ENCODE measurements at places on chromosomes 4 and X. TPM values are rescaled to one million over a fixed set of nuclear protein-coding genes. Genes with fewer than 3 reads are reported as not detected.

GRCh38 chr4:67084783-67085182 is 460.5 kb downstream of the CENPC start:
- no peak for DNase-seq
- H3K4me3 ChIP-seq: no peak overlapping the region
- H3K27me3 ChIP-seq: no peaks in the 10 kb centered on the region
- H3K36me3 ChIP-seq: no peaks in the 10 kb centered on the region
- no peaks in the 10 kb centered on the region for H3K4me1 ChIP-seq

- H3K27ac ChIP-seq: no peak overlapping the region
- no peaks in the 10 kb centered on the region for H3K36me3 ChIP-seq
- no peak for DNase-seq
- no peaks in the 10 kb centered on the region for H3K27me3 ChIP-seq
- no peaks in the 10 kb centered on the region for H3K4me1 ChIP-seq
Observed at GRCh38 chr4:147764337-147764736, 32.4 kb downstream of the ARHGAP10 start.

DNA sequence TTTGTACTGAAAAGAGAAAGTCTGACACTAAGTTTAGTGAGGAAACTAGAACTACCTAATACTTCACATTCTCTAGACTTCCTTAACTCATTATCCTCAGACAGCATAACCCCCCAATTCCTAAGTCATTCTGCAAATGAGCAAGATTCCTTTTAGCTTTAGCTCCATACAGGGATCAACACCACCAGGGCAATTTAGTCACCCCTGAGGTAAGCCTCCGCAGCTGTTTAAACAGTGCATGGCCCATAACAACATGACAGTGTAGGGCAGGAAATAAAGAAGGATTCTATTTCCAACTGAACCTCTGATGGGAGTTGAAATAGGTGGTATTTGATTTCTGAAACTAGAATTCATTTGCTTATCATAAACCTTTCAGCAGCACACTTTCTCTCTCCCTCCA is 112.8 kb upstream of the DKK2 start:
- no peak overlapping the region for H3K4me3 ChIP-seq
- no peaks in the 10 kb centered on the region for H3K4me1 ChIP-seq
- no peaks in the 10 kb centered on the region for H3K36me3 ChIP-seq
- no peak for DNase-seq
- no peak overlapping the region for H3K27ac ChIP-seq
- no peaks in the 10 kb centered on the region for H3K27me3 ChIP-seq

GRCh38 chrX:20412871-20413486 is 146.3 kb upstream of the RPS6KA3 start:
- no peaks in the 10 kb centered on the region for H3K36me3 ChIP-seq
- peak overlapping the region; percentile 27 for H3K27ac ChIP-seq
- H3K4me1 ChIP-seq: peaks cover 31% of the 10 kb centered on the region
- no peaks in the 10 kb centered on the region for H3K27me3 ChIP-seq

DNA sequence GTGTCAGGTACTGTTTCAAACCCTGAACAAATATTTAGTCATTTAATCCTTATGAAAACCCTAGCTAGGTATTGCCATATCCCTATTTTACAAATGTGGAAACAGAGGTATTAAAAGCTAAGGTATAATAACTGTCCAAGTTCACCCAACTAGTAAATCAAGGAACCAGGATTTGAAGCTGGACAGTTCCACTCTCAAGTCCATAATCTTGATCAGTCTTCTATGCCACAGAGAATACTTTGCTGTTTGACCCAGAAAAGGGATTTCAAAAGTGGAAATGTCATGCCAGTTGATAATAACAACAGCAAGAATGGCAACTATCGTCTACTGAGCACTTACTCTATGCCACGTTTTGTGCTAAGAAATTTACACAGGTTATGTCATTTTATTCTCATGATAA is 90.4 kb upstream of the KIT start:
- H3K4me3 ChIP-seq: no peak overlapping the region
- no peaks in the 10 kb centered on the region for H3K4me1 ChIP-seq
- no peaks in the 10 kb centered on the region for H3K36me3 ChIP-seq
- DNase-seq: no peak

GRCh38 chr4:187887906-187888305 is 107.7 kb upstream of the ZFP42 start:
- no peak overlapping the region for H3K4me3 ChIP-seq
- no peak for DNase-seq
- H3K4me1 ChIP-seq: no peaks in the 10 kb centered on the region

GRCh38 chrX:46758163-46758955 is 559 bp downstream of the SLC9A7 start:
- peaks cover 4% of the 10 kb centered on the region for H3K4me1 ChIP-seq
- H3K4me3 ChIP-seq: peak overlapping the region; percentile 52
- H3K27me3 ChIP-seq: no peaks in the 10 kb centered on the region
- no peaks in the 10 kb centered on the region for H3K36me3 ChIP-seq

GRCh38 chrX:40468033-40468846 is 112.5 kb upstream of the ATP6AP2 start:
- no peak overlapping the region for H3K27ac ChIP-seq
- H3K4me3 ChIP-seq: no peak overlapping the region
- H3K4me1 ChIP-seq: peaks cover 10% of the 10 kb centered on the region
- H3K27me3 ChIP-seq: no peaks in the 10 kb centered on the region
- DNase-seq: no peak

DNA sequence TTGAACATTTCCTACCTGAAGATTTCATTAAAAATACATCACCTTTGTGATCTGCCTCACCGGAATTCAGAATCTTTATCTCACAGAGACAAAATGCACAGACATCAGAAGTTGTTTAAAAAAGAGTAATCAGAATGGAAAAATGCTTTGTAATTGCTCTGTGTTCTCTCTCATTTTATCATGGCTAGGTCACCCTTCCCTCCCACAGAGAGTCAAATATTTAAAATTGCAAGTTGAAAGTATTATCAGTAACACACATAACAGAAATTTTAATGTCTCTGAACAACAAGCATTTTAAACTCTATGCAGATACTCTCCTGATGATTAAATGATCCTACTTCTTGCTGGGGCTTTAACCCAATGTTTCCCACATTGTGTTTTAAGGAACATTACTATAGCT is 362.0 kb downstream of the CBLL2 start:
- no peak for DNase-seq
- H3K27me3 ChIP-seq: no peaks in the 10 kb centered on the region
- H3K4me3 ChIP-seq: no peak overlapping the region
- H3K27ac ChIP-seq: no peak overlapping the region
- no peaks in the 10 kb centered on the region for H3K36me3 ChIP-seq

DNA sequence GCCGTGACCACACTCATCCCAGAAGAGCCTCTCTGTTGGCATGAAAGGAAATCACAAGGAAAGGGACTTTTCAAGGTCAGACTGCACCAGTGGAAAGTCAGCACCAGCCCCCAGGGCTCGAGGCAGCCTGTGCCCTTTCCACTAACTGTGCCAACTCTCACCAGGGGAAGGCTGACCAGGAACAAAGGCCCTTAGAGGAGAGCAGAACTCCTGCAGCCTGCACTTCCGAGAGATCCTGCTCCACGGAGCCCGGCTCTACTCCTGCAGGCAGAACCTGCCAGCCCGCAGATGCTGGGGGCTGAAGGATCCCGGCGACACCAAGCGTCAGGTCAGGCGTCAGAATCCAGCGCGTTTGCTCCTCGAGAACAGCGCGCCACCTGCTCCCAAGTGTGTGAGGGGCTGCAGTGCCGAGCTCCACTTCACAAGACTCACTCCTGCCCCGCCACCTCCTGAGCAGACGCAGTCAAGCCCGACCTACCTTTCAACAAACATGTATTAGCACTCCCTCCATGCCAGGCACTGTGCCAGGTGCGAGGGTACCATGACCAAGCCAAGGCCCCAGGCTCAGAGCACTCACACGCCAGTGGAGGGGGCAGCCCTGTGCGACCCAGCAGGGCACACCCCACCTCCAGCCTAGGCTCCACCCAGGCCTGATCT is 13.6 kb upstream of the HELT start:
- no peak overlapping the region for H3K27ac ChIP-seq
- H3K4me1 ChIP-seq: peaks cover 7% of the 10 kb centered on the region
- DNase-seq: no peak

DNA sequence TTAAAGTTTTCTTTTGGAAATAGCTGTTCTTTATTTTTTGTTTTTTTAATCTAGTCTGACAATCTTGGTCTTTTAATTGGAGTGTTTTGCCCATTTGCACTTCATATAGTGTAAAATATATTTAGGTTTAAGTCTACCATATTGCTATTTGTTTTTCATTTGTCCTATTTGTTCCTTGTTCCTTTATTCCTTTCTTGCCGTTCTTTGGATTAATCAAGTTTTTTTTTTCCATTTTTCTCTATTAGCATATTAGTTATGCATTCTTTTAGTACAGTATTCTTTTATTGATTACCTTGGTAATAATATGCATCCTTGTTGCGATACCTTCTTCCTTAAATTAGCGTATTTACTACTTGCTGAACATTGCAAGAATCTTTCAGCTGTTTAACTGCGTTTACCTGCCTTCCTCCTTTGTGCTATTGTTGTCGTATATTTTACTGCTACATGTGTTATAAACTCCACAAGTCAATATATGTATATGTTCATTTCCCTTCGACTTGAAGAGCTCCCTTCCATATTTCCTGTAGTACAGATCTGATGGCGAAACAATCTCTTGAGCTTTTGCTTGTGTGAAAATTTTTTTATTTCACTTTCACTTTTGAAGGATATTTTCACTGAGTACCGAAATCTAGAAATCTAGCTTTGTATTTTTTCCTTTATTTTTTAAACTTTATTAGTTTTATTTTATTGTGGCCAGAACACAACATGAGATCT is 23.9 kb upstream of the RNF212 start:
- H3K4me1 ChIP-seq: peaks cover 13% of the 10 kb centered on the region
- H3K36me3 ChIP-seq: no peaks in the 10 kb centered on the region
- H3K4me3 ChIP-seq: peak overlapping the region; percentile 61
- no peak overlapping the region for H3K27ac ChIP-seq
- H3K27me3 ChIP-seq: no peaks in the 10 kb centered on the region

GRCh38 chrX:110012818-110013485 is 10.0 kb downstream of the TMEM164 start:
- H3K36me3 ChIP-seq: no peaks in the 10 kb centered on the region
- H3K27ac ChIP-seq: no peak overlapping the region
- H3K4me3 ChIP-seq: no peak overlapping the region
- DNase-seq: no peak
- no peaks in the 10 kb centered on the region for H3K27me3 ChIP-seq

DNA sequence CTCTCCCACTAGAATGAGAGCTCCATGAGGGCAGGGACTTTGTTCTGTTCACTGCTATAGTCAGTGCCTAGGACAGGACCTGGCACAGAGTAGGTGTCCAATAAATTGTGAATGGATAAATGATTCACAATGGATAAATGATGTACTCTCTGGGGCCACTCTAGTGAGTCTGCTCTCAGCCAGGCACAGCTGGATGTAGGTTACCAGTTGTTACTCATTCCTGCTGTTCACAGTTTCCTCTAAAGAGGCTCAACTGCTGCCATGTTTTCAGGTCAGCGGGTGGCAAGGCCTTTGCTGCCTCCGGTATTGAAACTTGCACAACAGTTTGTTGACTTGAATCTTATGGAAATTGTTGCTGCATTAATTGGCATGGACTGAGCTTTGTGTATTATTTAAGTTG is 99.1 kb downstream of the NHSL2 start:
- no peaks in the 10 kb centered on the region for H3K36me3 ChIP-seq
- no peaks in the 10 kb centered on the region for H3K27me3 ChIP-seq
- no peak for DNase-seq
- H3K27ac ChIP-seq: no peak overlapping the region
- no peak overlapping the region for H3K4me3 ChIP-seq
- H3K4me1 ChIP-seq: no peaks in the 10 kb centered on the region

- no peak overlapping the region for H3K4me3 ChIP-seq
- no peaks in the 10 kb centered on the region for H3K4me1 ChIP-seq
- H3K27ac ChIP-seq: no peak overlapping the region
- no peaks in the 10 kb centered on the region for H3K27me3 ChIP-seq
- H3K36me3 ChIP-seq: no peaks in the 10 kb centered on the region
Observed at GRCh38 chrX:31604629-31605221, 532.9 kb upstream of the FTHL17 start.

GRCh38 chrX:149504226-149504914 is 736 bp downstream of the IDS start:
- peaks cover 18% of the 10 kb centered on the region for H3K36me3 ChIP-seq
- DNase-seq: peak; percentile 52
- peak overlapping the region; percentile 85 for H3K4me3 ChIP-seq

GRCh38 chrX:21847342-21847741 is 7.9 kb downstream of the MBTPS2 start:
- no peaks in the 10 kb centered on the region for H3K27me3 ChIP-seq
- H3K36me3 ChIP-seq: no peaks in the 10 kb centered on the region

DNA sequence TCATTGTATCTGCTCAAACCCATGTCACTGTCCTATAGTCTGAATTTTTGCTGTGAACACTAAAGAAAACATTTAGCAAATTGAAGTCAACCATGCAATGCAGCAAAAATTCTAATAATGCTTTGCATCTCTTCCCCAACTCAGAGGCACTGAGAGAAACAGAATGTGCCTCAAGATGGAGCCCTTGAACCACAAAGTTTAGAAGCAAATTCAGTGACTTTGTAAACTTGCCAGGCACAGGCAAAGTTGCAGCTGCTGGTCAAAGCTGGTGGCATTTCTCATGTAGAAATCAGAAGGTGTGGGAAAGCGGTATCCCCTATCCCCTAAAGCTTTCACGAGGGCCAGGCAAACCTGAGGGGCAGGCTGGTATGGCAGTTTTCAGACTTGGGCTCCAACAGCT is 121.7 kb upstream of the DIPK2B start:
- H3K27me3 ChIP-seq: no peaks in the 10 kb centered on the region
- no peak overlapping the region for H3K27ac ChIP-seq
- H3K36me3 ChIP-seq: no peaks in the 10 kb centered on the region
- no peaks in the 10 kb centered on the region for H3K4me1 ChIP-seq

GRCh38 chrX:2708021-2708420 is 16.9 kb downstream of the CD99 start:
- H3K36me3 ChIP-seq: peaks cover 6% of the 10 kb centered on the region
- DNase-seq: no peak
- no peaks in the 10 kb centered on the region for H3K27me3 ChIP-seq
- peaks cover 67% of the 10 kb centered on the region for H3K4me1 ChIP-seq

GRCh38 chr4:110808351-110808878 is 185.5 kb upstream of the PITX2 start:
- no peak for DNase-seq
- H3K4me3 ChIP-seq: no peak overlapping the region

The MUC7 gene
- not detected for total RNA-seq

The ANKRD17 gene
- 57.6 TPM for total RNA-seq

The RTL3 gene
- total RNA-seq: not detected

The LDB2 gene
- total RNA-seq: not detected

The CCDC149 gene
- 0.07 TPM for total RNA-seq

The TECRL gene
- total RNA-seq: not detected
